Right hindlimb (tissue), 1 donor: ENCODE measurements at places on chromosomes 7 and 10.

DNA sequence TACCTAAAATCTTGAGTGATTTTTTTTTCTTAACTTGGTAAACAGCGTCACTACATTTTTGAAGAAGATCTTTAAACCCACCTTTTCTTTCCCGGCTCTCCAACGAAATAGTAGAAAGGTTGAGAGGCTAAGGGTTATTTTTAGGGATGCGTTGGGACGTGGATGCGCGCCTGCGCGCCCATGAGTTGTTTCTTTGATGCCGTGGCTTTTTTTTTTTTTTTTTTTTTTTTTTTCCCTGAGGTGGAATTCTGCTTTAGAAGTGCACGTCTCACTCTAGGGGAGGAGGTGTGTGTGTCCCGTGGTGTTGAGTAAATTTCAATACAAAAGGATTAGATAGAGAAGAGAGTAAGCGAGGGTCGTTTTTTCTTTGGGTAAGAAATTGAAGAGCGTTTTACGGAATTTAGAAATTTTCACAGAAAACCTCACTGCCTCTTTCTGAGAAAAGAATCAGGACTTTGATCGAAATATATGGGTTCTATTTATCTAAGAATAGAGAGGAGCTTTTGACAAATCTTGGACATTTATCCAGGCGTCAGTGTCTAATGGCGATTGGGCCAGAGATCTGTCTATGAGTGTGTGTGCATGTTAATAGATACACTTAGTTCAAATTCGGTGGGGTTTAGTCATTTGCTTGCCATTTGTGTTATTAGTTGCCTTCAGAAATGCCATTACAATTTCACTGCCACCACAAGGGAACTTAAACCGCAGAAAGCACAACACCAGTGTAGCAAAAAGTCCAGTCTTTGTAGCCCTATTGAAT is 1.2 kb upstream of the SP8 start:
- no peak for DNase-seq

DNA sequence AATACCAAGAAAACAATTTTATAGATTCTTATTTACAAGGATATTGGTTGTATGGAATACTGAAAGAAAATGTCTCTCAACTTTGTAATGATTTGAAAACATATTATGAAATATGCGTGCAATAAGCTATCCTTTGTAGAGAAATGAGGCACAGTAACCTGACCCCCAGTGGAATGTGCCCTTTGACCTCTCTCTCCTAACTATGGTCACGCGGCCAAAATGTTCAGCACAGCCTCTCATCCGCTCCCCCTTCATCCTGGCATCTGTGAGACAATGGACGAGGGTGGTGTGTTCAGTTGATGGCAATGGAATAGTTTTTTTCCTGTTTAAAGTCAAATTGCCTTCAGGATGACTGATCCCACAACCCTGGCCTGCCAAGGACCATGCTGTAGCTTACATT is 13.3 kb downstream of the BEND7 start:
- no peak for DNase-seq

DNA sequence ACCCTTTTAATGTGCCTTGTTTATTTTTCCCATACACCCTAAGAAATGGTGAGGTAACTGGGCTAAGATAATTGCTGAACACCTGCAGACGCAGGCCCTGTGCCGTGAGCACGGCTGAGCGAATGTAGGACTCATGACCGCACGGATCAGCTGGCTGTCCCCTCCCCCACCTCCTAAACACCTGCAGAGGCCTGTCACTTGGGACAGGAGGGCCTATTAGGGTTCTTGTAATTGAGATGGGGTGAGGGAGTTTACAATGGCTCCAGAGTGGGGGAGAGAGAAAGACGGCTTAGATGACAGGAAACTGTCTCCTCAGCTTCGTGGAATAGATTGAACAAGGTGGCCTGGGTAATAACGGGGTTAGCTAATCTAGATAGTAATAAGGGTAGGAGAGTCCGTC is 291.7 kb upstream of the HABP2 start:
- DNase-seq, result peak; percentile 81

DNA sequence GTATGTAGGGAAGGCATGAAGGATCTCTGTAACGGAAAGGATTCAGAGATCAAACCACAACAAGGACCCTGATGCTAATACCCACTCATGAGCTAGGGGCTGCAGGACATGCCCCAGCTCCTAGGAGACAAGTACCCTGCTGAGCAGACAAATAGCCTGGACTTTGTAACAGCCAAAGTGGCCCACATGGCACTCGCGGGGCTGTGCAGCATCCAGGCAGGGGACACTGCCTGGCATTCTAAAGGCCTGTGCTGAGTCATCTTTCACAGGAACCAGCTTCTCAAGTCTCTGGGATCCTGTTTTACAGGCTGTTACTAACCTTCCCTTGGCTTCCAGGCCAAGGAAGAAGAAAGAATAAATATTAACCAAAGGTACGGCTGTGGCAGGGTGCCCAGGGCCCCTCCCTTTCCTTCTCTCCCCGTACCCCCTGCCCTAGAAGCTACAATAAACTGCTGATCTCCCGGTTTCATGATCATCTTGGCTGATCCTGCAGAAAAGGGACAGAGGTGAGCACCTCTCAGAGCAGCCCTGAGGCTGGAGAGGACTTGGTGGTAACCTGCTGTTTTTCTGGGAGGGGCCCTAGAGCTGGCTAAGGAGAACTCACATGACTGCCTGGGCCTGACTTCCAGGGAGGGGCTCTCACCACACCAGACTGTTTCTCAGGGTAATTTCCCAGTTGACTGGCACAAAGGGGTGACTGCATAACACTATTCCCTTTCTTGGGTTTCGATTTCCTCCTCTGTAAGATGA is 4.2 kb upstream of the RPEL1 start:
- DNase-seq, result no peak

DNA sequence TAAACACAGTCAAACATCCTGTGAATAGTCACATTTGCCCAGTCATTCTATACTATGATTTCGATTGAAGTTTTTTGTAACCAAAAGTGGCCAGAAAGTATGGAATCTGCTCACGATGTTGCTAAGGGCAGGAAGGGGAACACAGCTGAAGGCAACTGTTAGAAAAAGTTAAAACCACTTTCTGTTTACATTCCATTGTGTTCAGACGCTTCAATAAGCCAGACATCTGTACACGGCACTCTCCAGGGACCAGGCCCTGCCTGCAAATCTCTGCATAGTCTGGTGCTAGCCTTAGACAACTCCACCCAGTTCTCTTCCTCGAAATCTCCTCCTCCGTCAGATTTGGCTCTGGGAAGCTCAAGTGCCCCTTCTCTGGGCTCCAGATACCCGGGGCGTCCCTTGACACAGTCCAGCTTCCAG is 17.1 kb upstream of the TMEM120A start:
- peak; percentile 78 for DNase-seq

DNA sequence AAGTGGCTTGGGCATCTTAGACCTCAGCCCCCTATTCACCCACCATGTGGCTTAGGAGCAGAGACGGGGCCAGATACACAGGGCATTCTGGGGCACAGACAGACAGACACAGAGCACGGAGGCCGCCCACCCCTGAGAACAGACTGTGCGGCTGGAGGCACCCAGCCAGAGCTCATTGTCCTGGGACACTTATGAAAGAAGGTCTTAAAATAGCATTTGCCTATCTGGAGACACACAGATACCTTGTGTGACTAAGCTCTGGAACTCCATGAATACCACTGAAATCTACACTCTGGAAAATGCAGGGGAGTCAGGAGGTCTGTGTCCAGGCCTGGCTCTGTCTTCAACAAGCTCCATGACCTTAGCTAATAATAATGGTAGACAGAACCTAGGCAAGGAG is 41.4 kb upstream of the ADO start:
- DNase-seq, result no peak

DNA sequence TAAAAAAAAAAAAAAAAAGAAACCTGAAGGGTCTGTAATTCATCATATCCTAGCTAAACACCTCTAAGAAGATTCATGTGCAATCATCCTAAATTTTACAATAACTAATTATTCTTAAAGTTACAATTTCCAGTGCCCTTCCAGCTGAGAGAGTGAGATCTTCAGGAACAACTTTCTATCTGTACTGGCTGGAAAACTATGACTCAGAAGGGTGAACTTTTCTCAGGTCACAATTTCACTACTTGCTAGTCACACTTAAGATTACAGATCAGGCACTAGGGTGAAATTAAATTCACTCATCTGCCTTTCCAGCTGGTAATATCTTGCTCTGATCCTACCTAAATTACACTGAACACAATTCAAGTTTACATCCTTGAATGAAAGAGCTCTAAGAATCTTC is 158.8 kb downstream of the ANK3 start:
- DNase-seq, result no peak

DNA sequence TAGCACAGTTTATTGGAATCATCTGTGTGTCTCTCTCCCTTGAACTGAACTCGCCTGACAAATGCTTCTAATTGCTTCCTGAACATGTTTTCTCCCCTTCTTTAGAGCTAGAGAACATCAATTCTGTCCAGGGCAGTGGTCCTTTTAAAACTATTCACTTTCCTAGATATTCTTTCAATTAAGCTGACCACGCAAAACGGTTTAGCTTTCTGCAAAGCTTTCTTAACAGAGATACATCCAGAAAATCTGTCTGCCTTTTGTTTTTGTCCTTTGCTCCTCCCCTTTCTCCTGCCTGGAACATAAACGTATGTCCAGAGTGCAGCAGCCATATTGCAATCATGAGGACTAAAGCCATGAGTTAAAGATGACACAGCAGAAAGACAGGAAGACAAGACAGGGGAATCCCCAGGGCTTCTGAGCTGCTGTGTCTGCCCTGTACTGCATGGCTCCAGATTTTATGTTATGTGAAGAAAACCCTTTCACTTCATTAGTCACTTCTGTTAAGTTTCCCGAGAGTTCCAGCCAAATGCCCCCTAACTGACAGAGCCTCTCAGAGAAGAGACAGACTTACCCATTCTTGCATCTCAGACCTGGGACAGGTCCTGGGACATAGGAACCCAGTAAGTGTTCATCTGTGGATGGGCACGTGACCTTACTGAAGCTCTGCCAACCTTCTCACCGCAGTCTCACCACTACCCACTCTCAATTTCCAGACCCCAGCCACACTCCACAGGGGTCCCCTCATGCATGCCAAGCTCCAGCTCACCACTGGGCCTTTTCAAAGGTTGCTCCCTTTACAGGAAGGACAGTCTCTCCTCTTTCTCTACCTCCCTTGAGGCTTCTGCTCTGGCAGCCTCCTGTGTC is 35.0 kb upstream of the CPXM2 start:
- DNase-seq, result no peak

- DNase-seq, result no peak
These were observed 33.9 kb upstream of the XPNPEP1 start for GRCh38 chr10:109957092-109957797.

DNA sequence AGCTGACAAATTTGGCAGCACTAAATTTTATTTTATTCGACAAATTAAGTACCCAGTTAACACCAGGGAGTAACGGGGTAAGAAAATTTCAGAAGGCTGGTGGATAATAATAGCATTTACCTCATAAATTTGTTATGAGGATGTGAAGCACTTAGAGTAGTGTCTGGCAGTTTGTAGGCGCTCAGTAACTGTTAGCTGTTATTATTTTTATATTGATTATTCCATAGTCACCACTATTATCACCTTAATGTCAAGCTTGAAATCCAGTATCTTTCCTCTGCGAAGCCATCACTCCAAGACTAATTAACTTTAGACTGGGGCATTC is 563 bp upstream of the COA1 start:
- DNase-seq, result no peak

GRCh38 chr10:18158773-18159265 is 18.6 kb downstream of the CACNB2 start:
- no peak for DNase-seq

DNA sequence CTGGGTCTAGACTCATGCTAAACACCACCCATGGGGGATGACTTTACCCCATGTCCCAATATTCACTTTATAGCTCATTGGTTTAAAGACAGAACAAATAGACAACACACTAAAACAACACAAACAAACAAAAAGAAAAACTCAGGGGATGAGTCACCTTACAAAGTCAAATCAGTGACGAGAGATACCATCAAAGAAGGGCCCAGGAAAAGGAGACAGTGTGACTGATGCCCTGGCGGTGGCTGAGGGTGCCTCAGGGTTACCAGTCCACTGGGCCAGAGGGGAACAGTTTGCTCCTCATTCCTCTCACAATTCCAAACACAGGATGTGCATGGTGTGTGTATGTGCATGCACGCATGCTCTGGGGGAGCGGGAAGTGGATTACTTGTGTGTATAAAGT is 171.3 kb upstream of the PRKCQ start:
- DNase-seq, result no peak

DNA sequence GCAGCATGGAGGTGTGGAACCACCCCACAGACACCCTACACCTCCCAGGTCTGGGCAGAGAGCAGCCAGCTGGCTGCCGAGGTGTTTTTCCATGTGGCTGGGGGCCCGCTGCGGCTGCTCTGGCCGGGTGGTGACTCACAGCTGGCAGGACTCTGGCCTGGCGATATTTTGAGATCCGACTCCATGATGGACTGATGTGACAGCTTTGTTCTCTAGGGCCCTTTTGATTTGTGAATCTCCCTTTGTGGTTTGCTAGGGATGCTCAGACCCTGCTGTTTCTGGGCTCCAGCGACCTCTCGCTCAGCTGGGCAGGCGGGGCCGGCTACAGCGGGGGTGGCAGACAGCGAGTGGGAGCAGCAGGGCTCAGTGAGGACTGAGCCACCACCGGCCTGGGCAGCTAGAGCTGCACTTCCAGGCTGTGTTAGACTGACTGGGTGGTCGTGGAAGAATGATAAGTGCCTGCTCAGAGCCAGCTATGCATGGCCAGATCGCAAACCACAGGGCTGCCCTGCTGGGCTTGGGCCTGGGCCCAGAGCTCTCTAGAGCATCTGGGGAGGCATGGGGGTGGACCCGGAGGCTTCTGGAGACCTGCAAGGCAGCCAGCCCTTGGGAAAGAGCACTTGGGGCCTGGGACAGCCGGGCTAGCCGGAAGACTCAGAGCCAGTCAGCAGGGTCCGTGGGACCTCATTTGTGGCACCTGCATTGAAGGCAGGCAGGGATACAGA is 46.2 kb upstream of the GDF10 start:
- peak; percentile 75 for DNase-seq

GRCh38 chr7:31748084-31748483 is 61.1 kb downstream of the PPP1R17 start:
- no peak for DNase-seq

- DNase-seq, result no peak
These were observed 65.2 kb upstream of the FEZF1 start for GRCh38 chr7:122369756-122370155.

GRCh38 chr7:47291461-47292081 is 290.3 kb downstream of the TNS3 start:
- DNase-seq, result no peak

GRCh38 chr10:28840971-28841370 is 163.7 kb downstream of the BAMBI start:
- DNase-seq, result no peak

GRCh38 chr10:80617807-80618206 is 80.1 kb downstream of the SH2D4B start:
- DNase-seq, result no peak
